ENCODE measurements at places on chromosomes 12 and 14.

- DNase-seq, result no peak
Observed at GRCh38 chr12:92156139-92156538, 10.5 kb upstream of the BTG1 start.

DNA sequence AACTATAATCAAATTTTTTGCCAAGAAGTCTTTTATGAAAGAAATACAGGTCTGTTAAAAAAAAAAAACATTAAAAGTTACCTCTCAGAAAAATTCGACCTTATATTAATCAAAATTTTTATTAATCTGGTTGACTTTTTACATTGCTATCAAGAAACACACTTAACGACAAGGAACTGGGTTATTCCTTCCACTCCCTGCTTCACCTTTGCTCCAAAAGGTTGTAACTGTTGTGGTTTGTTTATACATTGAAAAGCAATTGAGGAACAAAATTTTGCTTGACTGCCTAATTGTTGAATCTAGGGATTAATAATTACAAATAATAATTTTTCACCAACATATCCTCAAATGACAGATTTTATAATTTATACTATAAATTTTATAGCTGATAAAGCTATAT is 28.4 kb downstream of the TSPAN8 start:
- no peak for DNase-seq

DNA sequence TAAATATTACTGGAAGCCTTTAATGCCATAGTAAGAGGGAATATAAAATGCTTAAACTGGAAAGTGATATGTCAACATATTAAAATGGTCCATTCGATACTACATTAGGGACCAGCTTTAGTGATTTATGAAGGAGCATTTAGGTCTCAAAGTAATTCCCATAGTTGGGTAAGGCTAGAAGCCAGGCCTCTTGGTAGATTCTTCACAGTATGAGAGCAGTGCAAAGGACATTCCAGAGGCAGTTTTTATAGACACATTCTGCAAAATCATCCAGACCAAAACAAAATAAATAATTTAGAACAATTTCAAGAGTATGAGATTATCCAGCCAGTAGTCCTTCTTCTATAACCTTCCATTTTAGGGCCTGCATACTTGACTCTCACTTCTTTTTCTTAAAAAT is 142.6 kb upstream of the PDZRN4 start:
- DNase-seq, result no peak

GRCh38 chr12:6542209-6543009 is 8.1 kb downstream of the GAPDH start:
- no peak for DNase-seq

DNA sequence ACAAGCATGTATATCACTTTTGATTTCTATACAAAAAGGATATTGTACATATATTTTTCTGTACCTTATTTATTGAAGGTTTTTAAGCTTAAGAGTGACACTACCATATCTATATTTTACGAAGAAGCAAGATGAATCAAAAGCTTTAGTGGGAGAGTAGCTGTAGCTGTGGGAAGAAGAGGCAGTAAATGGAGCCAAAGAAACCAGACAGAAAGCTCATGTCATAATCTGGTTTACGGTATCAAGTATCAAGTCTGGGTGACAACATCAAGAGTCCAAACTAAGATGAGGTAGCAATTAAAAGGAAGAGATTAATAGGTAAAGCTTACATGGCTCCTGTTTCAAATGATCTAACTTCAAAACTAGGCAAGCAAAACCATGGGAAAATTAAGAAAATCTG is 54.8 kb downstream of the CEP83 start:
- no peak for DNase-seq

DNA sequence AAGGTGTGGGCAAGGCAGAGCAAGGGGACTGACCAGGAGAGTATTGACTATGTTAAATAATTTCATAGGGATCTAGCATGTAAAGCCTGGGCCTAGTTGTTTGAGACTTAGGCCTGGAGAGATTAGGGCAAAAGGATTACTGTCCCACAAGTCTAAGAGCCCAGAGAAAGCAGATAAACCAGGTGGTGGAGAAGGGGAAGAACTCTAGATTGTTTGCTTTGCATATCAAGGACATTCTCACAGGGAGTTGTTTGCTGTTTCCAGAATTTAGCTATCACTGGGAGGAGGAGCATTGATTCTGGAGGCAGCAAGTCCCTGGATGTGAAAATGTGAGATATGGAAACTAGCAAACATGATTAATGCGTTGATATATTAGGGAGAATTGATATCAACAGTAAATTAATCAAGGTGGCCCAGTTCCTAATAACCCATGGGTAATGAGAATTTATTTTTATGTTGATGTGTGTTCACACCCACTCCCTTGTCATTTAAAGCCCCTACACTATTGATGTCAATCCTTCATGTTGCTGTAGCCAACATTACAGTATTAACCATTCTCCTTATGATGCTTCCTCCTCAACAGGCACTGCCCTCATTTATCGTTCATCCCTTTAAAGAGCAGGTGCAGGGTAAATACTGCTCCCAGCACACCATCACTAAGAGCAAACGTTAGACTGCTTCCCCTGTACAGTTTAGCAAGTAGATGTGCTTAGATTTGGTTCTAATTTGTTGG is 1666.7 kb upstream of the FLRT2 start:
- no peak for DNase-seq

GRCh38 chr12:29051221-29051620 is 97.9 kb upstream of the FAR2 start:
- no peak for DNase-seq

GRCh38 chr14:59093902-59094301 is 94.6 kb upstream of the DAAM1 start:
- no peak for DNase-seq

Measured in stimulated activated CD8-positive, alpha-beta memory T cell treated with anti-CD3 and anti-CD28 coated beads, Interleukin-7, amount 100 ng/mL, for 24 hours (primary cell).